ENCODE measurements at places on chromosomes 7 and 10. TPM values are rescaled to one million over a fixed set of nuclear protein-coding genes. Genes with fewer than 3 reads are reported as not detected.

Gene LCOR
- total RNA-seq, result 29.1 TPM

Gene SLC26A5
- 0.16 TPM for total RNA-seq

Gene OR13A1
- not detected for total RNA-seq

Gene SMURF1
- total RNA-seq, result 23.5 TPM

Gene NEBL
- total RNA-seq, result 1.9 TPM

Gene CCDC172
- total RNA-seq, result not detected

Gene KAZALD1
- total RNA-seq, result 3.1 TPM

Gene MCM10
- 1.1 TPM for total RNA-seq

Gene CYP26C1
- not detected for total RNA-seq

Gene MEST
- total RNA-seq, result 4.4 TPM

Gene VPS41
- total RNA-seq, result 33.7 TPM

Gene UBE3C
- 107 TPM for total RNA-seq

Gene FANK1
- 0.81 TPM for total RNA-seq

Gene ADARB2
- total RNA-seq, result 5.4 TPM

Gene TBC1D12
- 16.9 TPM for total RNA-seq

Gene INA
- total RNA-seq, result 1.2 TPM

Gene NHLRC2
- total RNA-seq, result 60.2 TPM

Gene RBM20
- total RNA-seq, result 5.6 TPM

Data from gastroesophageal sphincter (tissue), 4 donors.